ENCODE measurements at places on chromosomes 1 and 21.

GRCh38 chr1:201320168-201320788 is 37.0 kb downstream of the PKP1 start:
- DNase-seq: no peak

- no peak for DNase-seq
Observed at GRCh38 chr1:226373376-226373775, 34.5 kb downstream of the PARP1 start.

- DNase-seq: peak; percentile 20
Observed at GRCh38 chr1:37305841-37306240, 168.5 kb upstream of the ZC3H12A start.

- DNase-seq: no peak
Observed at GRCh38 chr1:57058652-57059501, 93.1 kb upstream of the C8B start.

DNA sequence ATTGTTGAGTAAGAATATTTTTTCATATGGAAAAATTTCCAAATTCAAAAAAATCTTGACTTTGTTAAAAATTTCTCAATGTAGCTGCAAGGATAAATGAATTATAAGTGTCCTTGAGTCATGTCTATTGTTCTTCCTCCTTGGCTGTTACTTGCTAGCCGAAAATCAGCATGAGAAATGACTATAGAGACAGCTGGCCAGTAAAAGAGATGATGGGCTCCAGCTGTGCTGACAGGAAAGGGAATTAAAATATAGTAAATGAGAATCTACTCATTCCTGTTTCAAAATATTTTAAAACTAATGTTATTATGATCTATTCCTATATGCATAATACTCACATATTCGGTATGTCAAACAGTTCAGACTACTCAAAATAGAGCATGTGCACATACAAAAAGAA is 1292.6 kb downstream of the BRINP3 start:
- no peak for DNase-seq

GRCh38 chr21:37233551-37234146 is 33.5 kb downstream of the VPS26C start:
- DNase-seq: peak; percentile 85

Measured in NCI-H345 (cell line).